ENCODE measurements at places on chromosomes 5 and 9.
A peak's percentile ranks its signal among the peaks of the same experiment; 100 is the strongest.

DNA sequence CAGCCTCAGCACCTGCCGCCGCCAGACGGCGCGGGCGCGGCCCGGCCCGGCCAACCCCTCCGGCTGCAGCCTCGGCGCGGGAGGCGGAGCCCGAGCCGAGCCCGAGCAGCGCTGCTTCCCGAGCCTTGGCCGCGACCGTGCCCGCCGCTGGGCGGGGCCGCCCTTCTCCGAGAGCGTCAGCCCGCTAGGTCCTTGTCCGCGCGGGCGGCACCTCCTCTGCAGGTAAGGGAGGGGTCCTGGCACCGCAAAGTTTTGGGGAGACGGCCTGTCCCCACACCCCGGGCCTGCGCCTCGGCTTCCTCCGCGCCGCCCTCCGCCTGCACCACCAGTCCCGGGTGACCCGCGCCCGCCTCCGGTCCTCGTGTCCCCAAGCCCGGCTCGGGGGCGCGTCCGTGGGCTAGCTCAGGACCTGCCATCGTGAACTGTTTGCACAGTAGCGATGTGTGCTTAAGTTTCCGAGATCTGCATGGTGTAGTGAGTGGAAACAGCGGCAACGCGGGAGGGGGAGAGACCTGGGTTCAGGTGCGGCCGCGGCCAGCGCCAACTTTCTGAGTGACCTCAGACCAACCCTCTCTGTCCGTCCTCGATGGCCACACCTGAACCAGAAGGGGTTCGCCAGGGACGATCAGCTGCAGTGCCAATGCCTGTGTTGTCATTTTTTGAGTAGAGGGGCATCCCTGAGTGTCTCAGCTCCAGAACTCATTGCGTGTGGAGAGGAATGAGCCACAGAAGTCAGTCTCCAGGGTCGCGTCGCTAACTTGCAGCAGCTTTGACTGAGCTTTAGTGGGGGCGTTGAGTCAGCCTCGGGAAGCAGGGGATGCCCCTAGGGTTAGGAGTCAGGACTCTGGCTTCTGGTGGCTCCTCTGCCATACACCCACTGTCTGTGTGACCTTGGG lies at the start of gene FRMPD1:
Gene FRMPD1 (plus strand): TSS at position 82 of the 896 bp plus-strand sequence. CDS start 41,688 bp downstream, outside the sequence.
- peak; percentile 41 for DNase-seq

DNA sequence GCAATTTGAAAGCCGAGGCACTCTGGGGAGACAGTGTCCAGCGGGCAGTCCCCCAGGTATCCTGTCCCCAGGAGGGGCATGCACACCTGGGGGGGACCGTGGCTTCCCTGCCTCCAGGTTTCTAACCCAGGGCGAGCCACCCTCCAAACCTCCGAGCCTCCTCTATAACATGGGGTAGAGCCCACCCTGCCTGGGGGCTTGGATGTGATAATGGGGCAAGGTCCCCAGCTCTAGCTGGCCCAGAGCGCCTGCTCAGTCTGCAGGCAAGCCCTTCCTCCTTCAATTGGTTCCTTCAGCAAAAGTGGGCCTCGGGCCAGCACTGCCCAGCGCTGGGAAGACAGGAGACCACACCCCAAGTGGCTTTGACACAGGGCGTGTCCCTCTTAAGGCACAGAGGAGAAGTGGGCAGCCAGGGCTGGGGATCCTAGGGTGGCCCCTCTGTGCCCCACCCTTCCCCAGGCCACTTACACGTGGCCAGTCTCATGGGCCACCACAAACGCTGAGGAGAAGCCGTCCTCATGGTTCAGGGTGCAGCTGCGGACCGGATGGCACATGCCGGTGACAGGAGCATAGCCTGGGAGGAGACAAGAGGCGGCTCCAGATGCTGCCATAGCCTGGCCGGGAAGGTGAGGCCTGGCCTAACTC lies 94.3 kb downstream of the ZNF354C start:
- DNase-seq: no peak

GRCh38 chr5:84292788-84293653 lies 91.7 kb downstream of the EDIL3 start:
- no peak for DNase-seq

DNA sequence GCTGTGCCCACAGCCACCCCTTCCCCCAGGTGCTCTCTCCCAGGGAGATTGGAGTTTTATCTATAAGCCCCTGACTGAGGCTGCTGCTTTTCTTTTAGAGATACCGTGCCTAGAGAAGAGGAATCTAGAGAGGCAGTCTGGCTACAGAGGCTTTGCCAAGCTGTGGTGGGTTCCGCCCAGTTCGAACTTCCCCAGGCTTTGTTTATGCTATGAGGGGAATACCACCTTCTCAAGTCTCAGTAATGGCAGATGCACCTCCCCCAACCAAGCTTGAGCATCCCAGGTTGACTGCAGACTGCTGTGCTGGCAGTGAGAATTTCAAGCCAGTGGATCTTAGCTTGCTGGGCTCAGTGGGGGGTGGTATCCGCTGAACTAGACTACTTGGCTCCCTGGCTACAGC lies 157.4 kb downstream of the CAAP1 start:
- DNase-seq: no peak

DNA sequence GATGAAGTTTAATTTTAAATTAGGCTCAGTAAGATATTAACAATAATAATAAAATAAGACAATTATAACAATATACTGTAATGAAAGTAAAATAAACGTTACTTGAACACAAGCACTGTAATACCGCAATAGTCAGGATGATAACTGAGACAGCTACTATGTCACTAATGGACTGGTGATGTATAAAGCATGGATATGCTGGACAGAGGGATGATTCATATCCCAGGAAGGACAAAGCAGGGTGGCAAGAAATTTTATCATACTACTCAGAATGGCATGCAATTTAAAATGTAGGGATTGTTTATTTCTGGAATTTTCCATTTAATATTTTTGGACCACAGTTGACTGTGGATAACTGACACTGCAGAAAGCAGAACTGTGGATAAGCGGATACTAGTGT lies 196.9 kb downstream of the VPS13A start:
- DNase-seq: peak; percentile 74

GRCh38 chr5:31886206-31886605 lies 247.3 kb downstream of the PDZD2 start:
- no peak for DNase-seq

DNA sequence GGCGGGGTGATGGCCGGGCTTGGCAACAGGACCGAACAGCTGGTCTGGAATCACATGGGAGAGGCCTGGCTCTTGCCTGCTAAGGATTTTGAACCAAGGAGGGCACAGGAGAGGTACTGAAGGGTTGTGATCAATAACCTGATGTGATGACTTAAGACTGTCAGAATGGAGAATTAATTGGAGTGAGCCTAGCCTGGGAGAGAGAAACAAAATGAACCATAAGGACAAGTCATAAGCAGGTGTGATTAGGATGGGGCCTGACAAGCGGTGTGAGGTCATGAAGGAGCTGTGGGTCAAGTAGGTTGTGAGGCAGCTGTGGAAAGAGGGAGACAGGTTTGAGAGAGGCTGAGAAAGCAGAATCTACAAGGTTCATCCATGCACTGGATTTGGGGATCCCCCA lies 104.6 kb downstream of the MED10 start:
- no peak for DNase-seq

- peak; percentile 79 for DNase-seq
These were observed 5.3 kb upstream of the ACO1 start for GRCh38 chr9:32378993-32379729.

GRCh38 chr5:305050-305449 lies 16.5 kb upstream of the AHRR start:
- no peak for DNase-seq

GRCh38 chr9:88219601-88220000 lies 81.3 kb upstream of the SPATA31C2 start:
- DNase-seq: no peak

Data from fibroblast of skin of back (primary cell).